ENCODE measurements at places on chromosomes 11 and 22.

DNA sequence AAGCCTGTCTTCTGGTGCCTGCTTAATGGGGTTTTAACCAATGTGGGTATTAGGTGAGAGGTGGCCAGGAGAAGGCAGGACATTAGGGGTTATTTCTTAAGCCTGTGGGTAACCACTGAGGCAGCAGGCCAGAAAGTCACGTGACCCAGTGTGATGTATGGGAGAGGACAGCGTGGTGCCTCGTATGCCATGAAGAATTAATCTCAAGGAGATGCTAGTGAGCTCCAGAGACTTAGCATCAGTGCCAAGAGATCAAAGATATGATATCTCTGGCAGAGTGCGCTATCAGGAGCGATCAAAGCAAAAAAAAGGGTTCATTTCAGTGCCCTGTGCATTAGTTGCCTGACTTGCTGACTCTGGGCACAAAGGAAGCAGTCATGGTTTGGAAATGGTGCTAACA lies 275.5 kb downstream of the KIRREL3 start:
- DNase-seq: no peak

GRCh38 chr22:30681831-30682230 lies 12.8 kb upstream of the OSBP2 start:
- DNase-seq: no peak

GRCh38 chr22:24995649-24996180 lies 43.2 kb downstream of the KIAA1671 start:
- DNase-seq: no peak

- no peak for DNase-seq
Measured at GRCh38 chr22:27778294-27779090, 23.1 kb downstream of the MN1 start.

DNA sequence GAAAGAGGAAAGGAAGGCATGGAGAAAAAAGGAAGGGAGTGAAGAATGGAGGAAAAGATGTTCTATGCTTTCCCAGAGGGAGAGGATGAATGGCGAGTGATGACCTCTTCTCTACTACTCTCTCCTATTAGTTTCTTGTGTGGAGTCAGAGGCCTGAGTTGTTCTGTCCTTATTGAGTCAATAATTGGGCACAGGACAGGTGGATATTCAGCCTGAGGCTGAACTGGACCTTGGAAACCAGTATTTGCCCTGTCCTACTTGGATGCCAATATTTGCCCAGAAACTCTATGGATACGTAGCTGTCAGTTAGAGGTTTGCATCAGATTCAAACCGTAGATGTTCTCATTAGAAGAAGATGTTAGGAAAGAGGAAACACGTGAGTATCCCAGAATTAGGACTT lies 17.6 kb upstream of the SWAP70 start:
- DNase-seq: no peak

GRCh38 chr11:1567052-1567720 lies 4.9 kb downstream of the DUSP8 start:
- DNase-seq: no peak

- no peak for DNase-seq
Measured at GRCh38 chr11:107957109-107957588, 28.9 kb downstream of the RAB39A start.

GRCh38 chr22:27748751-27749191 lies 52.8 kb downstream of the MN1 start:
- peak; percentile 81 for DNase-seq

GRCh38 chr22:23242473-23243001 lies 62.2 kb downstream of the BCR start:
- peak; percentile 24 for DNase-seq

GRCh38 chr11:112316971-112317370 lies 56.3 kb upstream of the PLET1 start:
- DNase-seq: no peak

DNA sequence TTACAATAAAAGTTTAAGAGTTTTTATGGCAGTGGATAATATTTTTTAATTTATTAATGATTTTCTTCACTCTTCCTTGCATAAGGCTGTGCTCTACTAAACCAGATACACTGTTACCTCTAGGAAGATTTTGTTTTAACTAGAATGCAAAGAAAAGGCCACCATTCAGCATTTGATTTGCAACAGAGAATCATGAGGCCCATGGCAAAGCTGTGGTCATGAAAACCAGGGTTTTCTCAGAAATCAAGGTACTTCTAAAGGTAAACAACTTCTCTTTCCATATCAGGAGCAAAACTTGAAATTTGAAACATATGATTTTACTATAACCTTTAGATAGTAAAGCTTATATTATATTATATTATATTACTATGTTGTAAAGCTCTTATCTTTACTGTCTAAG lies 94.4 kb downstream of the FAM76B start:
- DNase-seq: no peak

- no peak for DNase-seq
Measured at GRCh38 chr22:48567213-48567975, 1260.3 kb downstream of the BRD1 start.

GRCh38 chr11:112548641-112549040 lies 288.0 kb upstream of the PLET1 start:
- peak; percentile 79 for DNase-seq

GRCh38 chr11:57155838-57156607 lies 25.7 kb upstream of the LRRC55 start:
- peak; percentile 27 for DNase-seq

DNA sequence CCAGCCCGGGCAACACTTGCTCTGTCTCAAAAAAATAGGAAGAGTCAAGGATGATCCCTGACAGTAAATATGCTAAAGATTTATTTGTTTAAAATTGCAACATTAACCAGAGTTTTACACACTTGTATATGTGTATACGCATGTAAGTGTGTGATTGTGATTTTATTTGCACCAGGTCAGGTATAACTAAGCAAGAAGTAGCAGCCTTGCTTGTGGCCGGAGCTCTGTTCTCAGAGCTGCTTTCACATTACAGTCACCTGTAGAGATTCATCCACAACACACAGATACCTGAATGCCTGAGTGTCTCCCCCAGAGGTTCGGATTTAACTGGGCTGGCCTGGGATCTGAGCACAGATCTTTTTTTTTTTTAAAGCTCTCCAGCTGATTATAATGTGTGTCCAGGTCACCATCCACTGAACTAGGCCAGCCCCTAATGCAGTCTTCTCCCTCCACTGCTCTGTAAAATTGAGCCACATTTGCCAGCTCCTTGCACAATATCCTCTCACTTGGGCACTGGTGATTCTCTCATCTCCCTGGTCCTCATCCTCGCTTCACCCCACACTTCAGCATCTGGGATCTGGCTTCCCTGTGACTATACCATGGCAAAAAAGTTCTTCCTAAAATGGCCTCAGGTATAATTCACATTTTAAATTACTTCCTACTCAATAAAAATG lies 48.3 kb downstream of the LIF start:
- no peak for DNase-seq

- DNase-seq: no peak
Measured at GRCh38 chr11:17531071-17531600, 13.1 kb downstream of the USH1C start.

DNA sequence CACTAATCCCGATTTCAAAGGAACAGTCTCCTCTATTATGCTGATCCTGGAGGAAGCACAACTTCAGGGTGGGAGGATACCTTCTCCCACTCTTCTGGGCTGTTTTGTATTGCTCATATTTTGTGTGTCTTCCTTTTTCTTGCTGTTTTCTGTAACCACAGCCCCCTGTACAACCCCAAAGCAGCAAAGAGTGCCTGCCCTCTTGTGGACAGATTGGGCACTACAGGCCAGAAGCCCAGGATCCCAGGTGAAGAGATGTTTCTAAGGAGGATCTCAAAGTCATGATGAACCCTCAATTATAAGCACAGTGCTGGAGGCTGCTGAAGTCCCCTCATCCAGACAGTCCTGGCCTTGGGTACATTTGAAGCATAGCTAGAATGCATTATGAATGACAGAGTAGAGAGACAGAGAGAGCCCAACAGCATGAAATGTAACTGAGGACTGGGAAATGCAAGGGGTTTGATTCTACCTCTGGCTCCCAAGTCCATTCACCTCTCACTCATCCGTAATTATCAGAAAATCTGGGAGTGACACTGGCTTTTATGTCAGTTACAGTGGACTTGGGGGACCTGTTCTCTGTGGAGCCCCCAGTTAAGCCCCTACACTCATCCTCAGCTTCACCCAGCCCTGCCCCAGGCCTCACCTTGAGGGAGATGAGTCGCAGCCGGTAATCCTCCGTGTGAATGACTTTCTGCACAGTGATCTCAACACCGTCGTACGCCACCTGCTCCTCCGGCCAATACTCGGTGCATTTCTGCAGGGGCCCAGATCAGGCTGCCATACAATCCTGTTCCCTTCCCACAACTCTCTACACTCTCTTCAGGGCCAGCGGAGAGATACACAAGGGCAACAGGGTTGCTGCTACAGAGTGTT lies 6.2 kb upstream of the IGSF22 start:
- peak; percentile 36 for DNase-seq

DNA sequence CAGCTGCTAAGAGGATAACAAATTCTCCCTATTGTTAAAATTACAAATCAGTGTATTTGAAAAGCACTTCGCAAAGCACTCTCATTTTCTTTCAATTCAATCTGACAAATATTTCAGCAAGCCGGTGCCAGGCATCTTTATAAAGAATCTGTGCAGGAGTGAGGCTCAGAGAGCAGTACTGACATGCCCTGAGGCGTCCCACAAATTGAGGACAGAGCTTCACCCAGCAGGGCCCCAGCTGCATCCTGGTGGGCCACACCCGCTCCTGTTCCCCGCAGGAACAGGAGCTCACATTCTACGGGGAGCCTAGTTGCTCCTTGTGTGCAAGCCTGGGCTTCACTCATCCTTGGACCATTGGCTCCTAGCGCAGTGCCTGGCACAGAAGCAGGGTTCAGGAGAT lies 60.9 kb upstream of the EIF3D start:
- DNase-seq: no peak

- DNase-seq: no peak
Measured at GRCh38 chr22:49492741-49493251, 334.9 kb downstream of the BRD1 start.

DNA sequence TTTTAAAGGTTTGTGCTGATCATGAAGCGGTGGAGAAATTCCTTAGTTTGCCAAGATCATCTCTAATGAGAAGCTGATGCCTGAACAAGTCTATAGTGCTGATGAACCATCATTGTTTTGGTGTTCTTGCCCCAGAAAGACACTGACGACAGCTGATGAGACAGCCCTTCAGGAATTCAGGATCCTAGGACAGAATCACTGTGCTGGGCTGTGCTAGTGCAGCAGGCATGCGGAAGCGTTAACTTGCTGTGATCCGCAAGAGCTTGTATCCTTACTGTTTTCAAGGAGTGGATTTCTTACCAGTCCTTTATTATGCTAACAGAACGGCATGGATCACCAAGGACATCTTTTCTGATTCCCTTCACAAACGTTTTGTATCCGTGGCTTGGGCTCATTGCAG lies 104.1 kb downstream of the TBC1D22A start:
- DNase-seq: peak; percentile 96

GRCh38 chr11:131889146-131889577 lies 518.7 kb downstream of the NTM start:
- DNase-seq: no peak

GRCh38 chr11:72493426-72494108 lies 59.2 kb upstream of the CLPB start:
- DNase-seq: no peak

- no peak for DNase-seq
Measured at GRCh38 chr11:19817870-19818269, 105.2 kb downstream of the NAV2 start.

DNA sequence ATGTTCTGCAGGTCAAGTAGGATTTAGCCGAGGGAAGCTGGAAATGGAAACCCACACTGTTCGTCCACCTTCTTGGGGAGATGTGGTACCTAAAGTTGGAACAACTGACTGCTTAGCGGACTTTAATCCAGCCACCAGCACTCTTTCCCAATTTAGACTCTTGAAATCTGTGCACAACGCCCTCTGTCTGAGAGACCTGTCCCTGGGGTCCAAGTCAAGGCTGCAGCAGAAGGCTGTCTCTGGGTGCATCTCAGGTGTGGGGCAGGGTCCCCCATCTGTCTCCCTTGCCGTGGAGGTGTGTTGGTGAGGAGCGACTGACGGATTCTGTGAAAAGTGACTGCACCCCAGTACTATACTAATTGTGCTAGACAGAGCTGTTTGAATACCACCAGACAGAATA lies 168.2 kb upstream of the CADM1 start:
- DNase-seq: no peak

GRCh38 chr11:87459351-87459750 lies 421.6 kb downstream of the TMEM135 start:
- DNase-seq: no peak

DNA sequence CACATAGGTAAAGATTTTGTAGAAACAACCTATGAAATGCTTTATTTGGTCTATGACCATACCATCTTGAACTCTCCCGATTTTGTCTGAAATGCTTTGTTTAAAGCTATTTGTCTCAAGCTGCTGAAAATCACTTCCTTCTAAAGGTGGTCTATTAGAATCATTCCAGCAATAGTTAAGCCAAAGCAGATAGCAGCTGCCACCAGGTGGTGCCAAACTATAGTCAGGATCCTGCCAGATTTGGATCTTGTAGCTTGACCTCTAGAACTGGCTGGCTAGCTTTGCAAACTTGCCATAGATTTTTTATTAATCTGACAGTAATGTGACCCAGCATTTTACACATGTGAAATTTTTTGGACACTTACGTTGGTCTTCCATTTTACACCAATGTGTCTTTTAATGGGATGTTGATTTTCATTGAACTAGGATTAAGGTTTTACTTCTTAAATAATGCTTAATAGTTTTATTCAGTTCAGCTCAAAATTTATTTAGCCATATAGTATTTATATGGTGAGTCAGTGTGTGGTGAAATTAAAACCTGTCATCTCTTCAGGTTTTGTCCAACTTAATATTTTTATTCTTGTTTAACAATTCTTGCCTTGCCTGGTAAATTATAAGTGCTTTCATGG lies 19.7 kb downstream of the CTR9 start:
- peak; percentile 51 for DNase-seq

GRCh38 chr11:126281666-126282175 lies 1.2 kb upstream of the TIRAP start:
- no peak for DNase-seq

DNA sequence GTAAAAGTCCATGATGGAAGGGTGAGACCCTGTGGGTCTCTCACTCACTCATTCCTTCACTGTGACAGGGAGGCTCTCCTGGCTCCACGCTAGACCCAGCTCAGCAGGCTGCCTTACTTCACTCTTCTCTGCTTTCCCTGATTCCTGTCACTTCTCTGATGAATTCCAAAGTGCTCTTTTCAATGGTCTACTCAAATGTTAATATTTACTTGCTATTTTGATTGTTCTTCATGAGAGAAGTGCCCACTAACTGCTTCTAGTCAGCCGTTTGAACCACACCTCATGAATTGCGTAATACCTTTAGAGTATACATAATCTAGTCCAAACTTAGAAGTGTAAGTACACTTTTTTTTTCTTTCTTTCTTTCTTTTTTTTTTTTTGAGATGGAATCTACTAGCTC lies 1350.2 kb upstream of the RAG2 start:
- DNase-seq: peak; percentile 8
